ENCODE measurements at places on chromosomes 3 and 15.

DNA sequence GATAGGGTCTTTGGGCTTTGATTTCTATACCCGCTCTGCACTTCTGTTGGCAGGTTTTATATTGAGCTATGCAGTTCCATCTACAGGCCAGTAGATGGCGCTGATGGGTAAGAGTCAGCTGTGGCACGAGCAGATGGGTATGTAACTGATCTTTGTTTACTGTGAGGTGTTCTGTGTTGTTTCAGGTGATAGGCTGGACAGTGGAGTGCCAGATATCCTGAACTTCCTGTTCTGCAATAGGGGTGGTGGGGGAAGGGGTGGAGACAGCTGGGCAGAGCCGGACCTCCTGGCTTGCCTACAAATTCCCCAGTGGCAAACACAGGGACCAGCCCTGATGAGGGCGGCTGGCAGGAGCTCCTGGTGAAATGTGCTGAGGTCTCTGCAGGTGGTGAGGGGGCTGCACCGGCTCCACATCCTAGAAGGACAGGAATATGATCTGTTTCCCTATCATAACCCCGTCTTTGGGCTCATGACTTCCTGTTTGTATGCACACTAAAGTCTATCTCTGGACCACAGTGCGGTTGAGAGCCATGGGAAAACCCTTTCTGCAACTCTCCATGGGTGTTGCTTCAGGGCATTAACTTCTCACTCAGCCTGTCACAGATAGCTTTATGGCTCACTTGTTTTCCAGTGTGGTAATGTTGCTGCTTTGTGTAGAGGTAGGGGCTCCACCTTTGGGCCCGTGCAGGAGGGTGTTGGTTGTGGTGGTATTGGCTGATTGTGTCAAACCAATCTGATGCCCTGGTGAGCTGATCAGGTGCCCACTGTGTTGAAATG lies 13.4 kb upstream of the FAM98B start:
- peak; percentile 9 for DNase-seq

GRCh38 chr3:190414297-190414696 lies 26.3 kb downstream of the CLDN16 start:
- no peak for DNase-seq

DNA sequence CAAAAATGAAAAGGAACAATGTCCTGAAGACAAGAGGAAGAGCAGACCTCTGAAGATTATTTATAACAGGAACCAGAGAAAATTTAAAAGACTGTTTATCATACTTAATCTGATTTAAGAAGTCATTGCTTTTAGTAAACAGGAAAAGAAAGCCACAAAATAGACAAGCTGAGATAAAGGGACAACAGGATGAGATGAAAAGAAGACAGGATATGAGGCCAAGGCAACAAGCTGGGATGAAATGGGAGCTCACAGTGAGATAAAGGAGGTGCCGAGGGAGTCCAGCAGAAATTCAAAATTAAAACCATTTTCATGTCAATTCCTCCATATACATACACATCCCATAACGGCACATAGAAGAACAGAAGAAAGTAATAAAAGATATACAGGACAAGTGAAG lies 277.0 kb downstream of the RBMS3 start:
- DNase-seq = no peak

- DNase-seq = no peak
These were observed 74.3 kb downstream of the DGKG start for GRCh38 chr3:186287711-186288110.

GRCh38 chr15:60390231-60390630 lies 7.6 kb downstream of the ANXA2 start:
- DNase-seq = no peak

GRCh38 chr3:111882799-111883198 lies 23.7 kb downstream of the PHLDB2 start:
- DNase-seq = no peak

GRCh38 chr3:13188181-13188779 lies 115.1 kb upstream of the IQSEC1 start:
- DNase-seq = no peak

DNA sequence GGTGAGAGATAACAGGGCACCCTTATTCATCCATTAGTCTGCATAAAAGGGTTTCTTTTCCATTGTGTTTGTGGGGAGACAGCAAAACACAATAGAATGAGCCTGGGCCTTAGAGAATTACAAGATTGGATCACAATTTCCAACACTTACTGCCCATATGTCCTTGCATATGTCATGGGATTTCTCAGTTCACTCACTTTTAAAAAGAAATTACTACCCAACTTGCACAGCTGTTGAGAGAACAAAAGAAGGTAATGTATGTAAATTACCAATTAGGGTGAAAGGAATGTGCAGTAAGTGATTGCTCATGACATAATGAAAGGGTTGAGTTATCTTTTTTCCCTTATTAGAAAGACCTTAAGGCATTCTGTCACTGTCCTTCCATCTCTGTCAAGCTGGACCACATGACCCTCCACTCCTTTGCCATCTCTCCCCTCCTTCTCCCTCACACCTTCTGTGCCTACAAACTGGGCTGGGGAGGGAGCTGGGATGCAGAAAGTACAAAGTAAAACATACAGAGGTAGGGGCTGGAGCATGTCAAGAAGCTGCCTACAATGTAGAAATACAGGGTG lies 244.2 kb downstream of the ZMAT3 start:
- DNase-seq = no peak

- no peak for DNase-seq
These were observed 4.7 kb downstream of the FOXL2 start for GRCh38 chr3:138942271-138942670.

DNA sequence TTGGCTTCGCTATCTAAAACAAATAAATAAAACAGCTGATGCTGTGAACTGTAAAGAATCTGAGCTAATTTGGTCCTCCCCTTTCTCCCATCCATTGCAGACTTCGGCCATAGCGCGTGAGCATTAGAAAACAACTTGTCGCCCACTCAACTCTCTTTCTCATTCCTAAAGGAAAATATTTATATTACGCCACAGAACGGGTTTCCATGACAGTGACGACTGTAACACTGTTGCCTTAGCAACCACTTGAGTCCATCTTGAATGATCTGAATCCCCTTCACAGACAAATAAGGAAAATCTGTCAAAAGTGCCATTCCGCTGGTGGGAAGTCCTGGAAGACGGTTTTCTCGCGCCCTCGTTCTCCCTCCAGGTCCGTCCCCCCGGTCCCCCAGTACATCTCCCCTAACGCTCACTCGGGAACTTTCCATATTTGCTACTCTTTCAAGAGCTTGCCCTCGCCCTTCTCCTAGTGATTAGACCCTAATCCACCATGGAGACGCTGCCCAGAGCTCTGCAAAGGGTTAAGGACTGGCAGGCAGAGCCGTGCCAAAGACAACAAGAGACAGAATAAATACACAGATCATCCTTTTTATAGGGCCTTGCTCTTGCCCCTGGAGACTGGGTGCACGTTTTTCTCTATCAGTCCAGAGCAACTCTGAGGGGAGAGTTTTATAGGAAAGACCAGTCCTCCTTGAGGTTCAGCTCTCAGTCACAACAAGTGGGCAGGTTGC lies 50.5 kb downstream of the CRYGS start:
- no peak for DNase-seq

DNA sequence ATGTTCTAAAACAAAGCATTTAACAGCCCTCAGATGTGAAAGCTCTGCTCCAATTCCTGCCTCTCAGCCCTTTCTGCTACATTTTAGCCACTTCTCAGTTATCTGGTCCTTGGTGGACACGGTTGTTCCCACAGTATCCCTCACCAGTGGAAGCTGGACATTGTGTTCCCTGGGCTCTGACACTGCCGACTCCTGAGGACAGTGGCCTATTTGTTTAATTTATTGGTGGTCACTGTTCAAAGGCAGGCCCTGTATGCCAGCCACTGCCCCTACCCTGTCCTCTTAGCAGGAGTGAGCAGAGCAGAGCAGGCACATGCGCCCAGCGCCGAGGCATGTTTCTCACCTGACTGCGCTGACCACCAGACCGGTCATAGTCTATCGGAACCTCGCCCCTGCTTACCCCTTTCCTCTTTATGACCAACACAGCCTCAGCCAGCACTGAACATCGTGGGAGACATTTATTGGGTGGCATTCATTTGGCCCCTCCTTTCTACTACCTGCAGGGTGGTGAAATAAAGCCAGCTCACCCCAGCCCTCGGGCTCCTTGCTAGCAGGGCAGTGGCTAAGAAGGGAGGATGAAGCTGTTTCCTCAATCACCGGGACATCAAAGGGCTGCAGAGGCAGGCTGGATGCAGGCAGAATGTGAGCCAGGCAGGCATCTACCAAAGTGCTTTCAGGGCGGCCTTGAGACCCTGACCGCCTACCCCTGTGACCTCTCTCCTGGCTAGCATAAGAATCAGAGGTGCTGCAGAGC lies 54.3 kb upstream of the HACD2 start:
- DNase-seq = no peak

DNA sequence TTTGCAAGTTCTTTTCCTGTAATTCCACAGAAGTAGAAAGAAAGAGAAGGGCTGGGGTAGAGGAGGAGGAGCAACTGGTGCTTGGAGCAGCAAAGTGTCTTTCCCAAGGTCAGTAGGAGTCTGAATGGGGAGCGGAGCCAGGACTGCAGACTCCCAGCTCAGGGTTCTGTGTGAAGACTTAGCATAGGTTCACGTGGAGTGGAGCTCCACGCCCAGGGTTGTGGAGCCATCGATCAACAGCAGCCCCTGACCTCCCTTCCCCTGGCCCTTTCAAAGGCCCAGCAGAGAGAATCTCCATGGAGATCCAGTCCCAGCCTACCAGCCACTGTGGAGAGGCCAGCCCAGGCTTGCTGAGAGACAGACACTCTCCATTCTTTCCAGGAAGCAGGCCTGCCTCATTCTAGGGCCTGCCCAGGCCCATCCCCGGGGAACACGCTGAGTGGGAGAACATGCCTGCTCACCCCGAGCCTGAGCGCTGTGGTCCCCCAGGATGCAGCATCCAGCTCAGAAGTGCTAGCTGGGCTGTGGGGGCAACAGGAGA lies 62.1 kb downstream of the CORO2B start:
- no peak for DNase-seq

DNA sequence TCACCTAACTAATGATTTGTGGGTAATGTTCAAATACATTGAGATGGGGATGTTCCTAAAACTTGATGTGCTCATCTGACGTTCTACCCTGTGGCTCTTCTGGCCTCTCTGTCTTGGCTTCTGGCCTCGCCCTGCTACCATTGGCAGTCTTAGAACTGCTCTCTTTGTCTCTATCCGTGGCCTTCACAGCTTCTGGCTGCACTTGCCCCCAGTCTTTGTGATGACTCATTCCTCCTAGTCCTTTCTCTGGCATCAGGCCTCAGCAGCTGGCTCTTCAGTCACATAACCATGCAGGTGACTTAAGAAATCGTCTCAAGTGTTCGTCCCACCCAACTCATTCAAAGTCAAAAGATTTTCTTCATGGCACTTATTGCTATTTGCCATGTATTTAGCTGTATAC lies 188.1 kb downstream of the BBX start:
- no peak for DNase-seq

Measured in nucleus accumbens (tissue), 56 donors.